ENCODE measurements at places on chromosomes 11 and 22.

GRCh38 chr22:22400099-22400498, 108.4 kb downstream of the ZNF280B start:
- DNase-seq, result no peak

- DNase-seq, result no peak
Measured at GRCh38 chr11:7688238-7688826, 15.0 kb upstream of the CYB5R2 start.

DNA sequence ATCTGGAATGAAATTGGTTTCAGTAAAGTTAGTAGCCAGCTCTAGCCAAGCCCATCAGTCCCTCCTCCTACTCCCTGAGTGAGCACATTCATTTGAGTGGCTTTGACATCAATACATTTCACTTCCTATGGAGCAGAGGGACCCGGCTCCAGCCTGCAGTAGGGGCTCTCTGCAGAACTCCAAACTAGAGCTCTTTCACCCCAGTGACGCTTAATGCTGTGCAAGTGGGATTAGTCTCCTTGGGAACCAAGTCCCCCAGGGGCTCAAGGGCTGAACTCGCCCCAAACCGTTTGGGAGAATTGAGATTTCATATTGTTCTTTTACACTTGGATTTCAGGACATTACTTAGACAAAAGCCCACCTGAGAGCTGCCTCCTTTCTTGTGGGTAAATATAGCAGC, 4.4 kb upstream of the FAM181B start:
- no peak for DNase-seq

DNA sequence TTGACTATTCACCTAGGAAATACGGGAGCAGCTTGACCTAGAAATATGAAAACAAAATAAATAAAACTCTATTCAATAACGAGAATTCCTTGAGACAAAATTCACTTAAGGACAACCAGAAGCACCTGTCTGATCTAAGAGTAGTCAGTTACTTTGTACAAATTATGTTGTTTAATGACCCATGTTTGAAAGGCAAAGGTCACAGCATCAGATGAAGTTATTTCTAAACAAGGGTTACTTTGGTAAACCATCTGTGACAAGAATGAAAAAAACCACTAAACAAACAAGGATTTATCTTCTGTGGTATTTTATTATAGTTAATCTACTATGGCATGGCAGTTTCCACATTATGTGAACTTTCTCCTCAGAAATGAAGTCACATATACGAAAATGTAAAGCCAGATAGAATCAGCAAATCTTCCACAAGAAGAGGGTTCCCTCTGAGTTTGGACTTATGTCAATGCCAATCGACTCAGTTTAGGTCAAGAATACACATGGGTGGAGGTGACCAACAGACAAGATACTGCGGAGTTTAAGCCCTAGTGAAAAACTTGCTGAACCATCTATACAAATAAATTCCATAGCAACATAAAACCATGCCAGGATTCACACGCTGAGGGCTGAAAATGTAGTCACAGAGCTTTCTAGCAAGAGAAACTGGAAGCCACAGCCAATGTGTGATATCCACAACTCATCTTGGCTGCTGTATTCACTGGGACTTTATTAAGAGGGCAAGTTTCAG, 53.4 kb downstream of the NCAPD3 start:
- DNase-seq, result no peak
